Smooth muscle cell of bladder (primary cell): ENCODE measurements at places on chromosomes 11 and 22. TPM values are rescaled to one million over a fixed set of nuclear protein-coding genes. Genes with fewer than 3 reads are reported as not detected.

SLC17A6 gene
- total RNA-seq, result not detected in 2 replicates

TIMM8B gene
- 69.3 and 93.7 TPM in 2 replicates for total RNA-seq

DRG1 gene
- total RNA-seq, result 80.4 and 85.8 TPM in 2 replicates

CCDC116 gene
- total RNA-seq, result 0.14 and 0.18 TPM in 2 replicates

RASD2 gene
- total RNA-seq, result under 0.01 and 0.46 TPM in 2 replicates

IGF2 gene
- 1.8 and 7.3 TPM in 2 replicates for total RNA-seq

OR52I1 gene
- not detected in 2 replicates for total RNA-seq

SLC22A25 gene
- total RNA-seq, result not detected in 2 replicates

E2F8 gene
- not detected in 2 replicates for total RNA-seq

POU2AF2 gene
- not detected in 2 replicates for total RNA-seq

MMP11 gene
- 9.2 and 19.8 TPM in 2 replicates for total RNA-seq

HBB gene
- not detected in 2 replicates for total RNA-seq

WT1 gene
- total RNA-seq, result under 0.01 and 1.1 TPM in 2 replicates

SULT4A1 gene
- 0.09 and 0.14 TPM in 2 replicates for total RNA-seq

OR51I1 gene
- 0.28 TPM in 1 of 2 replicates, not detected in the other for total RNA-seq

TUBA8 gene
- total RNA-seq, result 0.18 and 0.43 TPM in 2 replicates

MMP8 gene
- total RNA-seq, result under 0.01 TPM in 1 of 2 replicates, not detected in the other

MAPK11 gene
- total RNA-seq, result 4.8 and 5.1 TPM in 2 replicates

PRODH gene
- under 0.01 and 0.18 TPM in 2 replicates for total RNA-seq

CEP126 gene
- 1.1 and 1.3 TPM in 2 replicates for total RNA-seq

CENPM gene
- 3.5 and 6.0 TPM in 2 replicates for total RNA-seq

OVOL1 gene
- not detected in 2 replicates for total RNA-seq

DCPS gene
- 9.8 and 13.0 TPM in 2 replicates for total RNA-seq

ETS1 gene
- total RNA-seq, result 18.8 and 26.7 TPM in 2 replicates

P2RY6 gene
- 0.14 and 0.18 TPM in 2 replicates for total RNA-seq

OR52E6 gene
- not detected in 2 replicates for total RNA-seq

RBMXL2 gene
- total RNA-seq, result not detected in 2 replicates

RAB39A gene
- total RNA-seq, result not detected in 2 replicates

KDELR3 gene
- 109 and 130 TPM in 2 replicates for total RNA-seq
